Iris pigment epithelial cell (primary cell): ENCODE measurements at places on chromosomes 3 and 15.

- DNase-seq = no peak
Measured at GRCh38 chr15:94053626-94054025, 177.7 kb upstream of the MCTP2 start.

DNA sequence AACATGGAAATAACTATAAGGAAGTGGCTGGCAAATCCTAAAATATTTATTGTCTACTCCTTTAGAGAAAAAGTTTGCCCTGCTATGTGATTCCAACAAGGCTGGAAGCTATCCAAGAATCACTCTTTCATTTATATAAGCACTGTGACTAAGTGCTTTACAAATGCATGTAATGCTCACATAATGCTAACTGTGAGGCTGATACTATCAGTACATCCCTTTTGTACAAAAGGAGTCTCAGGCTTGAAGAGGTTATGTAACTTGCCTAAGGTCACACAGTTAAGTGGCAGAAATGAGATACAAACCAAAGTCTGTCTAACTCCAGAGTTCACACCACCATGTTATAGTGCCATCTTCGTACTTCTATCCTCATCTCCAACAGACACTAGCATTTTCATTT lies 17.0 kb downstream of the TOPBP1 start:
- DNase-seq = peak; percentile 94

DNA sequence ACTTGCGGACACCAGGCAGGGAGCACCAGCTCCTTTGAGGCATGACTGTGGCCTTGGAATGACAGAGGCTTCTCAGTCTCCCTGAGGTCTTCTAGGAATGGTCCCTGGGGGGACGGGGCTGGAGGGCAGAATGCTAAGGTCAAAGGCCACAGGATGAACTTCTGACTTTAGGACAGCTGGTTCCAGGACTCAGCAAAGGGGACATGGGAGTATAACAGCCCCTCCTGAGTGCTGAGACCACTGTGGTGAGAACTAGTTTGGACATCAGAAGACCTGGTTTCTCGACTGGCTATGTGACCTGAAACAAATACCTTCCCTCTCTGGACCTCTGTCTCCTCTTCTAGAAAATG lies 17.8 kb downstream of the ITGA11 start:
- no peak for DNase-seq

GRCh38 chr3:198107840-198108734 lies 148.1 kb downstream of the LMLN start:
- peak; percentile 18 for DNase-seq

GRCh38 chr15:100264994-100265640 lies 76.7 kb downstream of the ADAMTS17 start:
- no peak for DNase-seq

DNA sequence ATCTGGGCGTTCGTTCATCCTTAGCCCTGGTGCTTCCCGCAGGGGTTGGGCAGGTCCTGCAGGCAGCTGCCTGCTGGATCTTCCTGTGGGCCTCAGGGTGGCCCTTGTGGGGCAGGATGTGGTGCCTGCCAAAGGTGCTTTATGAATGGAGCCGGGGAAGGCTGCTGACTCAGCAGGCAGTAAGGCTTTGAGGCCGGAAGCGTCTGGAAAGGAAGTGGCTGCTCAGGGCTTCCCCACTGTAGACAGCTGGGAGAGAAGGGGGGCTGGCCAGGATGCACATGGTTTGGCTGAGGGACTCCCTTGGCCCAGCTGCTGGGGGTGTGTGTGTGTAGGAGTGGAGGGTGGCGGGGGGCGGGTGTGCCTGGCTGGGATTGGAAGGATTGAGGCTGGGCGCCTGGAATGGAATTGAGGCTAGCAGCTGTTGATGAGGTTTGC lies 12.9 kb downstream of the CD276 start:
- peak; percentile 94 for DNase-seq

GRCh38 chr3:13579063-13579462 lies 30.1 kb downstream of the FBLN2 start:
- peak; percentile 88 for DNase-seq

- no peak for DNase-seq
Measured at GRCh38 chr15:59444980-59445545, 7.1 kb downstream of the FAM81A start.

DNA sequence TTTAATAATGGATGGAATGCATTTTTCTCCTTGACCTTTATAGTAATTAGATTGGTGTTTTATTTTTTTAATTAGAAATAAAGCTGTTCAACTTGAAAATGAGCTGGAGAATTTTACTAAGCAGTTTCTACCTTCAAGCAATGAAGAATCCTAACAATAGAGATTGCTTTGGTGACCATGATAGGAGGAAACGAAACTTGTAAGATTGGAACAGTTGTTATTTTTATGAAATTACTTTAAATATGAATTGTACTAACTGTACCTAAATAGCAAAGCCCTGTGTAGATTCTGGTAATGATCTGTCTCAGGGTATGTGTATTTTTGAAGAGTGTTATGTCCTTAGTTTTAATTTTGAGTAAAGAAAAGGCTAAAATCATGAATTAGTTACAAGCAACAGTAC lies 44.4 kb downstream of the MFN1 start:
- no peak for DNase-seq

DNA sequence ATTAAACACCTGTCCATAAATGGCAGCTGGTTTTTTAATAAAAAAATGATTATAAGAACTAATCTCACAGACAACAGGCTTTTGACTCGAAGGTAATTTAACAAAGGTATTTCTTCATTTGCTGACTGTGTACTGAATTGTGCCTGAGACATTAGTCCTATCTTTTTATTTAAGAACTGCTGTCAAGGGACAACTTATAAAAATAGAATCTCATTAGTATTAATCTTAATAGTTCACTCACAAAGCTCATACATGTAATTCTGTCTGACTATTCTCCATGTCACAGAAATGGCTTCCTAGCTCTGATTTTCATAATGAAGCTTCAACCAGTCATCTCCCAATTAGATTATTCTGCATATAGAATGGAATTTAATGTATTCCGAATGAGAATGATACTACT lies 276.9 kb upstream of the PDZRN3 start:
- DNase-seq = no peak

DNA sequence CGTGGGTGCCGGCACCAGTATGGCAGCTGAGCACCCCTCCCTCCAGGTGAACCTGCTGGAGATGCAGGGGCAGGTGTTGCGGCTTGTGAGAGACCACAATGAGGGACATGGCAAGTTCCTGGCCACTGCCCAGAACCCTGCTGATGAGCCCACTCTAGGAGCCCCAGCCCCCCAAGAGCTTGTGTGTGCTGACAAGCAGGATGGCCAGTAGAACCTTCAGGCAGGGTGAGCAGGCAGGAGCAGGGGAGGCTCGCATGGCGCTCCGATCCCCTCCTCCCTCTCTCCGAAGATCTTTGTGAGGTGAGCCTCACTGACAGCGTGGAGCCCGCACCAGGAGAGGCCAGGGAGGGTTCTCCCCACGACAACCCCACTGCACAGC lies 29.8 kb downstream of the NGRN start:
- no peak for DNase-seq

DNA sequence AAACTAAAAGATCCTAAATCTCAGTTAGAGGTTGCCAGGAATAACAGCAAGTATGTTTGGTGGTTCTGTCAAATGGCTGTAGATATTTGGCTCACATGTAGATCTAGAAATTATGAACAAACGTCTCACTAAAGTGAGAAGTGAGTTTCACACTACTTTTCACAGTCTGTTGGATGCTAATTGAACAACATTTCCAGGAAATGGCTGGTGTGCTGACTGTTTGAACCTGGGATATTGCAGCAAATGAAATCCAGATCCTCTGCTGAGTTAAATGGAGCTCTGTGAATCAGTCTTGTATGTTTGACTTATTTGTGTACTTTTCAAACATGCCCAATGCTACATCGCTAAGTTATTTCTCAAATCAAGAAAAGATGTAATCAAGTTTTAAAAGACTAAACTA lies 21.3 kb upstream of the RSL24D1 start:
- no peak for DNase-seq

GRCh38 chr3:137024348-137024747 lies 66.6 kb downstream of the IL20RB start:
- DNase-seq = no peak

DNA sequence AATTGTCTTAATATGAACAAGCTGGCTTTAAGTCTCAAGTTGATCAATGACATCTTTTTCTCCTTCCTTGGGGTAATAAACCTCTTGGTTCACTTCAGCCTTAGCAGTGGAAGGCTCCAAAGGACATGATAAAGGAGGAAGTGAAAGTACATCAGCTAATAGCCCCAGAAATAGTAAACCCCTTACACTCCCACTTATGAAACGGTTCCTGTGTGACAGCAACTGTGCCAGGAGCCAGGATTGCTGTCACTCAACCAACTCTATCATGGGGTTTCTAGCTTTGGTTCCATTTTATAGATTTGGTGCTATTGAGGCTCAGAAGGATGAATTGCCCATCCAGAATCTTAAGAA lies 216.7 kb downstream of the ABHD5 start:
- DNase-seq = no peak

- no peak for DNase-seq
Measured at GRCh38 chr3:9757427-9757826, 7.7 kb downstream of the OGG1 start.

DNA sequence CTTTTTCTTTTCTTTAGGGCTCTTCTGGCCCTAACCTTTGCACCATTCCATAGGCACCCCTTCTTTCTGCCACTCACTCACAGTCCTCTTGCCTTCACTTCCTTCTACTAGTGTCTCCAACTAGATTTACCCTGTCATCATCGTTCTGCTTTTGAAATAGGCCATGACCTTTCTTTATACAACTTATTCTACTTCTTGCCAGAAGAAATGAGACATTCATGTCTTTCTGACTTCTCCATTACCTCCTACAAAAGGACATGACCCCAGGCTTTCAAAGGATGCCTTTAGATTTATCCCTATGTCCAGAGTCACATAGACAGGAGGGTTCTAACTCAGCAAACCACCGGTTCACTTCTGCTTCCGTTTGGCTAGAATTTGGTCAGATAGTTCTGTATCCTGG lies 336.4 kb upstream of the LRRFIP2 start:
- no peak for DNase-seq

DNA sequence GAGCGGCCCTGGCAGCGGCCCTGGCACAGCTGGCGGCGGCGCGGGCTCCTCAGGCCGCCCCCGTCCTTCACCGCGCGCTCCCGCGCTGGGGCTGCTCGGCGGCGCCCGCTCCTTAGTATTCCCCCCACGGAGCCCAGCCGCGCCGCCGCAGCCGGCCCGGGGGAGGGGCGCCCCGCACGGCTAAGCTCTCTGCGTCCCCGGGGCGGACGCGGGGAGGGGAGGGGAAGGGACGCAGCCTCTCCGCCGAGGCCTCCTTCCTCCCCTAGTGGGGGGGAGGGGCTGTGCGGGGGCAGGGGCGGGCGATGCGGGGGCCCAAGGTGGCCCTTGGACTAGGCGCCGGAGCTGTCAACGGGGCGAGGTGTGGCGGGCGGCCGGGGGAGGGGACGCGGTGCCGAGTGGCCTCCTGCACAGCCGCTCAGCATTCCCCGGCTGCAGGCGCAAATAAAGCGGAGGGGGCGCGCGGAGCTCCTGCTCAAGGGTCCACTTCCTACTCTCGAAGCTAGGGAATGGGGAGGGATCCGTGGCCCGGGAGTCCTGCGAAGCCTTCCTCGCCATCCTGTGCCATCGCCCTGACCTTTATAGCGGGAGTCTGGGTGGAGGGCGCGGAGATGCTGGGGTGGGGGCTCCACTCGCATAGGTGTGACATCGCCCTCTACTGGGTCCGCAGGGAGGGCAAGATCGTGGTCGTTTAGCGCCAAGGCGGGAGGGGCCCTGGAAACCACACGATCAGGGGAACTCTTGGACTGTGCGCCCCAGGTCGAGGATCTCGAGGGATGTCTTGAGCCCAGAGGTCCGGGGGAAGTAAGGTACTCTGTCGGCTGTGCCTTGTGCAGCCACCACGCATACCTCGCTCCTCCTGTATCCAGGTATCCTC lies 22.2 kb downstream of the EPHB3 start:
- DNase-seq = no peak

DNA sequence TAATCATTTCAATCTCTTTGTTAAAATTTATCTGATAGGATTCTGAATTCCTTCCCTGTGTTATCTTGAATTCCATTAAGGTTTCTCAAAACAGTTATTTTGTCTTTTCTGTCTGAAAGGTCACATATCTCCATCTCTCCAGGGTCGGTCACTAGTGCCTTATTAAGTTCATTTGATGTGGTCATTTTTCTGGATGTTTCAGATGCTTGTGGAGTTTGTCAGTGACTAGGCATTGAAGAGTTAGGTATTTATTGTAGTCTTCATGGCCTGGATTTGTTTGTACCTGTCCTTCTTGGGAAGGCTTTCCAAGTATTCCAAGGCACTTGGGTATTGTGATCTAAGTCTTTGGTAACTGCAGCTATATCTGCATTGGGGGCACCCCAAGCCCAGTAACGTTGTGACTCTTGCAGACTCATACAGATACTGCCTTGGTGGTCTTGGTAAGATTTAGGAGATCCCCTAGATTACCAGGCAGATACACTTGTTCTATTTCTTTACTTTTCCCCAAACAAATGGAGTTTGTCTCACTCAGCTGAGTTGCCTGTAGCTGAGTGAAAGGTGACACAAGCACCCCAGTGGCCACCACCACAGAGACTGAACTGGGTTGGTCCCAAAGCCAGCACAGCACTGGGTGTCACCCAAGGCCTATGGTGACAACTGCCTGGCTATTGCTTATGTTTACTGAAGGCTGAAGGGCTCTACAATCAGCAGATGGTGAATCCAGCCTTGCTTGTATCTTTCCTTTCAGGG lies 18.9 kb upstream of the SLC27A2 start:
- DNase-seq = peak; percentile 52

- DNase-seq = peak; percentile 20
Measured at GRCh38 chr15:78716651-78717050, 75.6 kb upstream of the CHRNB4 start.

- no peak for DNase-seq
Measured at GRCh38 chr3:42655331-42655888, 1.9 kb downstream of the ZBTB47 start.

DNA sequence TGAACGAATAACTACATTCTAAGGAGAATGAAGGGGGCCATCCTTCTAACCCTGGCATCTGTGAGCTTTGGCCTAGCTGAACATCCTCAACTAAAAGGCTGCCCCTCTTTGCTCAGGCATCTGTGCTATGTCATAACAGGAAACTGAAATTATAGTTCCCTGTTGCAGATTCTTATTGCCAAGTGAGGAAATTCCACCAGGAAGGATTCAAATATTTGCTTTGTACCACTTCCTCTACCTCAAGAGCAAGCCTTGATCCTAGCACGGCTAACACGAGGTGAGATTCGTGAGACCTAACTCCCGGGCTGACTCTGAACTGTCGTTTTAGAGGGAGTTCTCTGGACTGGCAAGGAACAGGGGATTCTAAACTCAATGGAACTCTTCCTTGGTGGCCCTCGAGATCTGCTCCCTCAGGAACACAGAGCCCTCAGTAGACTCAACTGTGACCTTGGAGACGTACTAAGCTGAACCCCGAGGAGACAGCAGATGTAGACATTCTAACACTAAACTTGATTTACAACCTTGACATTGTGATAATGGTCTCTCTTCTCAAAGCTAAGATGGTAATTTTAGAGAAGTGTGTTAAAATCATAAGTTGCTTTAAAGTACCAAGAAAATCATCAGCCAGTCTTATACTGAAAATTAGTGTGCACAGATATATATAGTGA lies 4.2 kb downstream of the SPG21 start:
- DNase-seq = peak; percentile 59

GRCh38 chr3:178170698-178171535 lies 365.3 kb upstream of the KCNMB2 start:
- DNase-seq = peak; percentile 99

- peak; percentile 85 for DNase-seq
Measured at GRCh38 chr3:113231827-113232253, 20.5 kb downstream of the BOC start.

GRCh38 chr15:25207369-25207768 lies 231.5 kb downstream of the UBE3A start:
- no peak for DNase-seq

- no peak for DNase-seq
Measured at GRCh38 chr3:64203216-64203615, 22.1 kb downstream of the PRICKLE2 start.
